ENCODE measurements at places on chromosomes 1 and 21.

DNA sequence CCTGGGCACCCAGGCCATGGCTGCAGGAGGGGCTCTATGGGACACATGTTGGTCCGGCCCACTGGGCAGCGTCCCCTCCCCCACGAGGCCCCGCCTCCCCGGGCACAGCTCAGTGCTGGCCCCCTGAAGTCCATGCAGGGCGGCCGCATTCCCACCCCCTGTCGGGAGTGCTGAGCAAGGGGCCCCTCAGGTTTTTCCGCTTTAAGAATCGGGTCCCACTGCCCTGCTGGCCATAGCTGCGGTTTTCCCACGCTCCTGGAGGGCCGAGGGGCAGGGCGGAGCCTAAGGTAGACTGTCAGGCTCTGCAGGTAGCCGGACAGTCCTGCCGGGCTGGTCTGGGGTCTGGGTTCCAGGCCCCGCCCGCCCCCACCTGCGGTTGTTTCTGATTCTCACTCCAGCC lies 43.5 kb upstream of the CCDC27 start:
- peak overlapping the region; percentile 29 for H3K27ac ChIP-seq
- peak; percentile 33 for DNase-seq
- H3K4me3 ChIP-seq, result peak overlapping the region; percentile 15
- H3K36me3 ChIP-seq, result no peaks in the 10 kb centered on the region
- H3K4me1 ChIP-seq, result peaks cover 4% of the 10 kb centered on the region
- H3K27me3 ChIP-seq, result peaks cover 5% of the 10 kb centered on the region

DNA sequence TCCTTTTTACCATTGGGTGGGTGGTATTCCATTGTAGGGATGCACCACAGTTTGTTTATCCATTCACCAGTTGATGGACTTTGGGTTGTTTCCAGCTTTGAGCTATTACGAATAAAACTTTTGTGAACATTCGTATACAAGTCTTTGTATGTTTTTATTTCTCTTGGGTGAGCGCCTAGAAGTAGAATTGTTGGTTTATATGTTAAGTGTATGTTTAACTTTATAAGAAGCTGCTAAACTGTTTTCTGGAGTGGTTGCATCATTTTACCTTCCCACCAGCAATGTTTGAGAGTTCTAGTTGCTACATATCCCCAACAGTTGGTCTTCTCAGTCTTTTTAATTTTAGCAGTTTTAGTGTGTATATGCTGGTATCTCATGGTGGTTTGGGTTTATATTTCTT lies 132.5 kb downstream of the PEX14 start:
- no peaks in the 10 kb centered on the region for H3K4me1 ChIP-seq
- no peak overlapping the region for H3K4me3 ChIP-seq
- H3K36me3 ChIP-seq, result no peaks in the 10 kb centered on the region
- no peaks in the 10 kb centered on the region for H3K27me3 ChIP-seq
- DNase-seq, result no peak
- H3K27ac ChIP-seq, result no peak overlapping the region

GRCh38 chr1:241020851-241021697 lies 335.9 kb downstream of the RGS7 start:
- H3K4me1 ChIP-seq, result no peaks in the 10 kb centered on the region
- no peaks in the 10 kb centered on the region for H3K27me3 ChIP-seq
- no peak overlapping the region for H3K27ac ChIP-seq

DNA sequence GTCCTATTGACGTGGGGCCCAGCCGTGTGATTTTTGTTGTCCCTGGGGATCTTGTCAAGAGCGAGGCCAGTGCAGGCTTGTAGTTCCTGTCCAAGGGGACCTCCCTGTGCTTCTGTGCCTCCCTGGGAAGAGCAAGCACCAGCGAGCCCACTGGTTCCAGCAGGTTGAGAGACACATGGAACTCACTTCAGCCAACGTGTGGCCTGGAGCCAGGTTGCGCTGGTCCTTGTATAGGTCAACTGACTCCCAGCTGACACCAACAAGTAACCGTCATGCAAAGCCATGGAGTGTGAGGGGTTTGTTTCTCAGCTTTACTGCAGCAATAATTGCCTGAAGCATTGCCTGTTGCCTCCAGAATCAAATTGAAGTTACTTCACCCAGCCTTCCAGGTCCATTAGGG lies 63.0 kb downstream of the DISP3 start:
- no peak for DNase-seq
- H3K4me1 ChIP-seq, result no peaks in the 10 kb centered on the region
- H3K27me3 ChIP-seq, result peaks cover 2% of the 10 kb centered on the region
- H3K27ac ChIP-seq, result no peak overlapping the region
- no peak overlapping the region for H3K4me3 ChIP-seq

DNA sequence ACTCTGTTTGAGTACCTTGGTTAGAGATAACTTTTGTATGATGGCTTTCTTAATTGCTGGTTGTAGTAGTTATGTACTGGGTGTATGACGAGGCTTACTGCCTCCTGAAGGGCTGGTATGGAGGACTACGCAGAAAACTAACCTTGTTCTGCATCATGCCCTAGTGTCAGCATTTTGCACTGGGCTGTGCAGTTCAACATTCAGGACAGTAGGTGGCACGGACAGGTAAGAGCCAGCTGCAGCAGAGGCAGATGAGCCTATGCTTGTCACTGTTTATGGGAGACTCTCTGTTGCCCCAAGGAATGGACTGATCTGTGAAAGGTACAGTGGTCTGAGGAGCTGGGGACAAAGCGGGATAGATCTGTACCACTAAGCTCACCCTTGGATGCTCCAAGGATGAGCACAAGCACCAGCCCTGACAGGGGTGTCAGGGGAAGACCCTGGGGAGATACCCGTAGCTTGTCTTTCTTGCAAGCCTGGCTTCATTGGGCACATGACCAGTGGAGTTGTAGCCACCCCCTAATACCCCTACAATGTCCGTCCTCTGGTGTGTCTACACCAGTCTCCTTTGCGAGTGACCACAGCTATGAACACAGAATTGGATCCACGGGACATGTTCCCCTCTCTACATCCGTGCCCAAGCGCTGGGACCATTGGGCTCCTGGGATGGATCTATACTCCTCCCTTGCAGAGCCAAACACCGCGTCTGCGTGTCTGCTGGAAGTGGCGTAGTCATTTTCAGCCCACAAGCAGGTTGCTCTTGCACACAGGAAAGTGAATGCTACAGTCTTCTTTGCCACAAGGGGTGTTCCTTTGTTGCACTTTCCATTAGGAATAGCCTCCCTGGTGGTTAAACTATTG lies 51.1 kb upstream of the CFHR3 start:
- no peaks in the 10 kb centered on the region for H3K27me3 ChIP-seq
- no peak overlapping the region for H3K4me3 ChIP-seq
- H3K27ac ChIP-seq, result no peak overlapping the region
- no peaks in the 10 kb centered on the region for H3K4me1 ChIP-seq
- peak; percentile 22 for DNase-seq
